ENCODE measurements at places on chromosomes 1 and 21.
A peak's percentile ranks its signal among the peaks of the same experiment; 100 is the strongest.

DNA sequence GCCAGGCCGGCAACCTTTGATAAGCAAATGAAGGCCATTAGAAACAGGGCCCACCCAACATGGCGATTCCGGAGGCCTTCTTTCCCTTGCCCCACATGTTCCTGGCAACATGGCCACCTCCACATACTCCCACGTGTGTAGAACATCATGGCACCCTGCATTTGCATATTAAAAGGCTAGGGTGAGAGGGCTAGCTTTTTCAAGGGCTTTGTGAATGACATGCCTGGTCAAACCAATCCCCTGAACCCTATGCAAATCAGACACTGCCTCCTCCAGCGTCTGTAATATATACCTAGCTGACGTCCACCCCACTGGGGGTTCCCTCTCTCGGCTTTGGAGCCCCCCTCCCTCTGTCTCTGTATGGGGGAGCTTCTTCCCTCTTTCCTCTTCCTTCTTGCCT lies 1.6 kb downstream of the ADCY10 start:
- no peak for DNase-seq

GRCh38 chr1:20854529-20854928 lies 67.4 kb upstream of the HP1BP3 start:
- no peak for DNase-seq

GRCh38 chr1:7407544-7407895 lies 363.6 kb upstream of the VAMP3 start:
- no peak for DNase-seq

- no peak for DNase-seq
Observed at GRCh38 chr1:165228676-165229075, 127.8 kb downstream of the LMX1A start.

DNA sequence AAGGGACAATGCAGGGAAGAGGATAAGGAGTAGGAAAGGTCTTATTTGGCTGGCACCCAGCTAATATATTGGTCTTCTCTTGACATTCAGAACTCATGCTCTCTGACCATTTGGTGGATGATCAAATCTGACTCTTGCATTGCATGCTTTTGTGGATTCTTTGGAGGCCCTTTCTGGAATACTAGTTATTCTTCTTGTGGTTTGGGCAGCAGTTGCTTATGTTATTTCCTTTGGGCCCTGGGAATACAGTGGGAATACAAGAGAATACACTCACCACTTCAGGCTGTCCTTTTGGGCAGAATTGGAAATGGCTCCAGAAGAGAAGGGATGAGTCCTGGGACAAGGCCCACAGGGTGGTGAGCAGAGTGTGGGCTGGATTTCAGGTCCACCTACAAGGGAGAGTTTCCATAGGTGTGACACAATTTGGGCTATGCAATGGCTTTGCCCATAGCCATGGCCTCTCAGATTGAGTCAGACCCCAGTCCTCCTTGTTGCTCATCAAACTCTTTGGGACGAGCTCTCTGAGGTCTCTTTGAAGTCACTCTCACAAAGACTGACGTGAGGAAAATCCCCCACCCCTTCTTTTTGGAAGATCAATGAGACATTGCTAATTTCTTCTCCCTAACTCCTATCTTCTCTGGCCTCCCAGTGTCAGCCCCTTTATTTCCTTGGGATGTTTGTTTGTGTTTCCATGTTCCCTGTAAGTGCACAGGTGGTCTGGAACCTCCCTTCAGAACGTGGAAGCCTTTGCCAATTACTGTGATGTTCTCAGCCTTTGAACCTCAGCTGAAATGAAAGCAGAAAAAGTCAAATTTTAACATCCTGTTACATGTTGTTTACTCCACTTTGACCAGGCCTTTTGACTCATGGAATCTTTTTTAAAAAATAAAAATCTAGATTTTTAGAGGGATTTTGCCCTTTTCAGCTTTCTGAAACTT lies 19.4 kb downstream of the HSD11B1 start:
- no peak for DNase-seq

- no peak for DNase-seq
Observed at GRCh38 chr1:116033322-116033721, 57.0 kb downstream of the SLC22A15 start.

- DNase-seq = no peak
Observed at GRCh38 chr1:232837087-232837486, 31.9 kb downstream of the MAP10 start.

- no peak for DNase-seq
Observed at GRCh38 chr1:61680500-61680899, 44.4 kb downstream of the TM2D1 start.

DNA sequence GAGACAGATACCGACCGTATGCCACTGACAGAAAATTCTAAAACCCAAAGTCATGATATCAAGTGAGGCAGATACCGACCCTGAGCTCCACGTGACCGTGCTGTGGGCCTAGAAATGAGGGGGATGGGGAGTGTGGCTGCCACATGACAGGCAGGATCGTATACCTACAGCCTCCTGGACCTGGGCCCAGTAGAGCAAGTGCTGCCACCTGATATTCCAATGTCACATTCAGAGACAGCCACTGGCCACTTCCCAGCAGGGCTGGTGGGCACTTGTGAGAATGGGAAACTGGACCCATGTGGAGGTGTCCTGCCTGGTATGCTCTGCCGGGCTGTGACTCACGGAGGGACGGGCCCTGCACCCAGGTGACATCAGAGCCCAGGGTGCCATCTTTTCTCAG lies 44.6 kb upstream of the CLDN14 start:
- no peak for DNase-seq

DNA sequence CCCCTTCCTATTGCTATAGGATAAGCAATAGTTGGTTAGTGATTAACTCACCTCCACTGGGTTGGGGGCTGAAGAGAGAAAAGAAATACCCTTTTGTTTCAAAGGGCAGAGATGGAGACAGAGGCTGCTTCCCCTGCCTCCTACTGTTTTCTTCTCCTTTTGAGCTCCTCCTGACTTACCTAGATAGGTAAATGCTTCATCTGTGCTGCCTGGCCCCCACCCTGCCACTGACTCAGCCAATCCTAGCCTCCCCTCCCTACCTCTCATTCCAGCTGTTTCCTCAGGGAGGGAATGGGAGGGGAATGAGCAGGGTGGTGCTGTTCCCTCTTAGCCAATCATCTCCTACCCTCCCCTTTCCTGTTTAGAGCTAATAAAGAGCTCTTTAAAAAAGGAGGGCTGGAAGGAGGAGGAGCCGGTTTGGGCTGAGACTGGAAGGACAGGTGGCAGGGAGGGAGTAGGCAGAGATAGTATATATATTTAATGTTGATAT lies at the start of gene C1orf116:
Gene C1orf116 (minus strand): TSS at position 229 of the 490 bp plus-strand sequence. CDS start 5,158 bp downstream, outside the sequence.
- no peak for DNase-seq

DNA sequence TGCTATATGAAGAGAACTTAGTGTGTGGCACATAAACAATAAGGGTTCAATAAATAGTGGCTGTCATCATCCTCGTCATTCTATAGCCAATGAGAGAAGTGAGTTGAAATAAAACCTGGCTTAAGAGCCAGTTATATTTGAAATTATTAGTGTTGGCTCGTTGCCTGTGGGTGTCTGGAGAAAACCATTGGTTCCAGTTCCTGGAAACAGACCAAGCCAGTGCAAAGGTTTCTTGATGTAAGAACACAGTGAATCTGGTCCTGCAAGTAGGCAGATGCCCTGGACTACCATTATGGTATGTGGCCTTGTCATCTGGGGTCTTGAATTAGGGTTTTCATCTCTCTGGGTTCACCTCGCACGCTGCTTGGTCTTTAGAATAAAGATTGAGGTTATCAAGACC lies 43.3 kb downstream of the URB2 start:
- DNase-seq = no peak

DNA sequence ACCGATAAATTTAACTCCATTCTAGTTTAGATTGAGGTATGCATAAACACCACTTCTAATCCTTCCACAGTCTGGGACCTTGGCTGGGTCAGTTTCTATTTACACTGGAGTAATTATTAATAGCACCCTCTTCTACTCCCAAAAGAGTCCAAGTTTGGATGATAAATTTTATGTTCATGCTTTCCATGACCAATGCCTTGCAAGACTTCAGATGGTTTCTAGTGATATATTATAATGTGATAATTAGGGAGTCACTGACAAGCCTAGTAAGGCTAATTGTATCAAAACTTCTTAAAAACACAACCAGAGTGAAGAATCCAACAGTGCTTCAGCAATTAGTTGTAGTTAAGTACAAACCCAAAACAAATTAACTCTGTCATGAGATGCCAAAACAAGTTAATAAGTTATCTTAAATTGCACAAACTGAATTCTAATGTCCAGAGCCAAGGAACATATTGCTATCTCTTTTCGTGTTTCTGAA lies 489.6 kb downstream of the TTLL7 start:
- no peak for DNase-seq

GRCh38 chr1:231936983-231937775 lies 310.6 kb downstream of the DISC1 start:
- DNase-seq = no peak

- no peak for DNase-seq
Observed at GRCh38 chr1:152107984-152108881, 7.0 kb downstream of the TCHH start.

DNA sequence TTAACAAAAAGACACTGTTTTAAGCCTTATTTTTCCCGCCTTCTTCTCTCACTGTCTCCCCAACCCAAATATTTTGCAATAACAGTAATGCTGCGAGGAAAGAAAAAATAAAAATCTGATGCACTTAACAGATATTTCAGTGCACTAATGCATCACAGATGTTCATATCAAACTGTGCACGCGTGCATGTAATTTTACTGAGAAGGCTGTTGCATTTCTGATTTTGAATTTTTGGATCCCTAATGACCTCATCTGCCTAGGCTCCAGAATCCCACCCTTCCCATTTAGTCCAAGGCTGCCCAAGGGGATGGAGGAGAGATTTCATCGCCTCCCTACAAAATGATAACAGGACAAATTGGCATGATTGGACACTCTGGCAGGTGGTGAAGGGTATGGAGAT lies 5.5 kb downstream of the TRABD2B start:
- DNase-seq = no peak

GRCh38 chr1:72847651-72848050 lies 565.3 kb upstream of the NEGR1 start:
- DNase-seq = no peak

DNA sequence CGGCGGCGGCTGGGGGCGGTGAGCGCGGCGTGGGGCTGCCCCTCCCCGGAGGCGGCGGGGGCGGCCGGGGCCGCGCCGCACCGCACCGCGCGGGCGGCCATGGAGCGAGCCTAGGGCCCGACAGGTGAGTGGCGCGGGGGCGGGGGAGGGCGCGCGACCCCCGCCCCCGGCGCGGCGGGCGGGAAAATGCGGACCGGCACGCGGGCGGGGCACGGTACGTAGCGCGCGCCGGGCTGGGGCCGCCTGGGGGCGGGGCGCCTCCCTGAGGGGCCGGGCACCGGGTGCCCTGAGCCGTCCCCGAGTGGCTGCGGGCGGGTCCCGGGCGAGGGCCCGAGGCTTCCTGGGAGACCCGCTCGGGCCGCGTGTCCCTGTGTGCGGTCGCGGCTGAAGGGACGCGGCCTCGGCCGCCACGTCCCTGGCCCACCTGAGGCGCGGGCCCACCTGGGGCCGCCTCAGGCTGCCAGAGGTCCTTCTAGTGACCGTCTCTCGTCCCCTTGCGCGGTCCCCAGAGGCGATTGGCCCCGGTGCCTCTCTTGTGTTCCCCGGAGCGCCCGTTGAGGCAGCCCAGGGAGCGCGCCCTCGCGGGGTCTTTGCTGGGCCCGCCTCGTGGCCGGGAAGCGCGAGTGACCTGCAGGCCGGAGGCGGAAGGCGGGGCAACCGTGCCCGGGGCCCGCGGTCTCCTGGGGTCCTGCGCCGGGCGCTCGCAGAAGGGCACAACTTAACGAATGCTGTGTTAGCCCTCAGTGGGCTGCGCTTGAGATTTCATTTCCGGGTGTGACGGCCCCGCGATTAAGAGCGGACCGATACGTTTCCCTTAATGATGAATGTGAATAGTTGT lies 500 bp downstream of the FAM20B start:
- peak; percentile 68 for DNase-seq

Measured in CD4-positive, alpha-beta T cell treated with Interleukin-6 at 100 ng/mL for 8 hours (primary cell).